ENCODE measurements at places on chromosomes 16 and 17. TPM values are rescaled to one million over a fixed set of nuclear protein-coding genes. Genes with fewer than 3 reads are reported as not detected.

LPO gene
- polyA plus RNA-seq: not detected

- no peak for DNase-seq
These were observed 6.6 kb downstream of the C16orf95 start for GRCh38 chr16:87310610-87311009.

CCDC200 gene
- not detected for polyA plus RNA-seq

- no peak for DNase-seq
These were observed 5.8 kb upstream of the RFFL start for GRCh38 chr17:35069311-35069710.

GRCh38 chr17:77817953-77818352 is 140.6 kb upstream of the TNRC6C start:
- DNase-seq: no peak

- no peak for DNase-seq
These were observed 27.7 kb downstream of the BEAN1 start for GRCh38 chr16:66454751-66455150.

SCIMP gene
- not detected for polyA plus RNA-seq

- DNase-seq: no peak
These were observed 129.6 kb upstream of the CDH13 start for GRCh38 chr16:82497139-82497538.

GRCh38 chr17:21171309-21171922 is 42.5 kb downstream of the TMEM11 start:
- DNase-seq: no peak

DNA sequence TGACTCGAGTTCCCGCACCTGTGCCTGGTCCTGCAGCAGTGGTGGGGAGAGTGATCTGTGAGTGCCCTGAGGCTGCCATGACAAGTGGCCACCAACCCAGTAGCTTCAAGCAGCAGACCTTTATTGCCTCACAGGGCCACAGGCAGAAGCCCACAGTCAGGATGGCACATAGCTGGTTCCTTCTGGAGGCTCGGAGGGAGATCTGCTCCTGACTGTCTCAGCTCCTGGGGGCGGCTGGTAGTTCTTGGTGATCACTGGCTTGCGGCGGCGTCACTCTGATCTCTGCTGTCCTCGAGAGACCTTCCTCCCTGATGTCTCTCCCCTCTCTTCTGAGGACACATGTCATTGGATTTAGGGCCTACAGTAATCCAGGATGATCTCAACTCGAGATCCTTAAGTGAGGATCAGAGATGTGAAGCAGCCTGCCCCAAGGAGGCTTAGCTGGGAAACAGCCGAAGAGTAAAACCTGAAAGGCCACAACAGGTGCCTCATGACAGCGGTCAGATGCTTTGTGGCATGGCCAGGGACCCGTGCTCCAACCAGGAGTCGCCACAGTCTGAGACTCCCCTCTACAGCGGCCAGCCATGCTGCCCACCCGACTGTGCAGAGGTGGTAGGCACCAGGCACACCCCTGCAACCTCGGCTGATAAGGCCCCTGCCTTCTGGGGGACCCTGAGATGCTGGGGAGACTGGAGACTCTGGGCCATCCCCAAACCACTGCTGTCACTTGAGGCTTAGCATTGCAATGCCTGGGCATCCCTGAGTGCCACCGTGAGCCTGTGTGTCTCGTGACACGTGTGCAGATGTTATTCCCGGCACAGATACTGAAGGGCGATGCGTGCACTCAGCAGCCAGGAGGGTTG is 30.0 kb upstream of the SLC38A10 start:
- no peak for DNase-seq

CCP110 gene
- polyA plus RNA-seq: 11.6 TPM

- peak; percentile 46 for DNase-seq
These were observed 10.9 kb downstream of the COPS3 start for GRCh38 chr17:17269926-17270773.

SLC35G6 gene
- not detected for polyA plus RNA-seq

Measured in A549 (cell line).